ENCODE measurements at places on chromosomes 3 and 15.

GRCh38 chr3:55765906-55766701 is 279.0 kb upstream of the WNT5A start:
- no peak for DNase-seq
- H3K4me1 ChIP-seq = no peaks in the 10 kb centered on the region
- H3K36me3 ChIP-seq = no peaks in the 10 kb centered on the region
- H3K4me3 ChIP-seq = no peak overlapping the region
- no peak overlapping the region for H3K27ac ChIP-seq

GRCh38 chr3:173933113-173933512 is 535.6 kb downstream of the NLGN1 start:
- no peaks in the 10 kb centered on the region for H3K27me3 ChIP-seq
- H3K4me3 ChIP-seq = no peak overlapping the region
- DNase-seq = no peak
- no peak overlapping the region for H3K27ac ChIP-seq

- no peak overlapping the region for H3K4me3 ChIP-seq
- H3K4me1 ChIP-seq = peaks cover 23% of the 10 kb centered on the region
- no peak for DNase-seq
- H3K36me3 ChIP-seq = peaks cover 3% of the 10 kb centered on the region
Measured at GRCh38 chr15:85335193-85335942, 45.0 kb upstream of the AKAP13 start.

- peaks cover 1% of the 10 kb centered on the region for H3K4me1 ChIP-seq
- H3K27ac ChIP-seq = no peak overlapping the region
- no peaks in the 10 kb centered on the region for H3K36me3 ChIP-seq
- peaks cover 46% of the 10 kb centered on the region for H3K27me3 ChIP-seq
- no peak overlapping the region for H3K4me3 ChIP-seq
- no peak for DNase-seq
Measured at GRCh38 chr3:169153656-169154055, 509.9 kb downstream of the MECOM start.

DNA sequence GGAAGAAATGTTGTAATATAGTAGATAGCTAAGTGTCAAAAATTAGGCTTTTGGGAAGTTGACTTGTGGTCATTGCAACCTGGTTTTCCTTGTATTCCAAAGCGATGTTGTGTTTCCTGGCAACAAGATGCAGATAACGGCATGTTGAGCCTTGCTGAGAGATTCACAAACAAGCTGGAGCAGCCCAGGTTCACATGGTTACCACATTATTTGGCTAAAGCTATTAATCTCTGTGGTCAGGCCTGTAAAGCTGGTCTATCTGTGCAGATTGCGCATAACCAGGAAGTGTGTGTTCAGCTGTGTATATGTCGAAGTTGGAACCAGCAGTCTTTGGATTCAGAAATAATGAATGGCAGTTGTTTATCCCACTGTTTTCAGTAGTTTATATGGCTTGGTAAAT is 6.6 kb downstream of the TIPARP start:
- peak overlapping the region; percentile 76 for H3K4me3 ChIP-seq
- H3K27ac ChIP-seq = no peak overlapping the region
- H3K4me1 ChIP-seq = peaks cover 69% of the 10 kb centered on the region
- no peaks in the 10 kb centered on the region for H3K27me3 ChIP-seq

DNA sequence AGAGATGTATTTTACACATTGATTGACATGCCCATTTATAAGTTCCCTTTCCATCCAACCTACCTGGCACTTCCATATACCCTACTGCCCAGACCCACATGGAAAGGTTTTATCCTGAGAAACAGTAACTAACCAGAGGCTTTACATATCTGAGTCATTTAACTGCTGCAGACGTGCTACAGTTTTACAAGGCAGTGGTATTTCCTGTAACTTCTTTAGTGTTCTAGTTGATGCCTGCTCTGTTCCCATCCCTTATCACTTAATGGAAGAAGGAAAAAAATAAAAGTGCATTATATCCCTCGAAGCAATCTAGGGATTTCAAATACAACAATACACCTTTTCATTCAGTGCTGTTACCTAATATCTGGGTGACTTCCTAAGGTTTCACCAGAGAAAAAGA is 107.1 kb downstream of the TMCO5A start:
- no peak overlapping the region for H3K27ac ChIP-seq
- H3K4me1 ChIP-seq = peaks cover 2% of the 10 kb centered on the region
- no peaks in the 10 kb centered on the region for H3K27me3 ChIP-seq
- no peak for DNase-seq

DNA sequence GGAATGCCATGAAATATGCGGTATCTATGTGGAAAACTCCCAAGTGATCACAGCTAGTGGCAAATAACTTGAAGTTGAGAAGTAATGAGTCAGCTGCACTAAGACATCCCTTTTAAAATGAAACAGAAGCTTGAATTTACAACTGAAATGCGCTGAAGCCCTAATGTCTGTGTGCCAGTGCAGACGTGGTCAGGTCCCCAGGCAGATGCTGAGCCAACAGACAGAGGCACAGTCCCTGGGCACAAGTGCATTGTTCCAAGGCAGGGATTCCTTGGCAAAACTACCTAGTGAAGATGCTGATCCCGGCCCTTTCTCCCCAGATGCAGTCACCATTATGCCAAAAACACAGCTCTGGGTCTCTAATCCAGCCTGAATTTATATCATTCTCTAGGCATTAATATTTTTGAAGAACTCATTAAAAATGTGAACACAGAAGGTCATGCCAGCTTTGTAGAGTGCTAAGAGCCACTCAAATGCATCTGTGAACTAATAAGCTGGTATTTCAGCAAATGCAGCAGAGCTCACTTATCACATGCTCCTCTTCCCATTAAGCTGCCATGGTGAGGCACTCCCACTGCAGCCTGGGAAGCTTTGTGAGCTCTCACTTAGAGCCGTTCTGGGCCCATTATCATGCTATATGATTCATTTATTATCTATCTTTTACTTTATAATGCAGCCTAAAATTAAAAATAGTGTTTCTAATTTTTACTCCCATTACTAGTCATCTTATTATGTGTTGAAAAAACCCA is 200.1 kb downstream of the GABRB3 start:
- no peaks in the 10 kb centered on the region for H3K4me1 ChIP-seq
- H3K4me3 ChIP-seq = no peak overlapping the region
- H3K27me3 ChIP-seq = no peaks in the 10 kb centered on the region
- no peak overlapping the region for H3K27ac ChIP-seq
- no peak for DNase-seq

- no peaks in the 10 kb centered on the region for H3K36me3 ChIP-seq
- DNase-seq = no peak
- H3K27me3 ChIP-seq = peaks cover 44% of the 10 kb centered on the region
- peak within 1 kb of the TSS; percentile 12 for H3K4me3 ChIP-seq
Measured at GRCh38 chr15:89912674-89913396, at the start of gene ARPIN. Gene ARPIN (minus strand): TSS chr15:89912952. CDS start chr15:89912835, 117 bp downstream.

DNA sequence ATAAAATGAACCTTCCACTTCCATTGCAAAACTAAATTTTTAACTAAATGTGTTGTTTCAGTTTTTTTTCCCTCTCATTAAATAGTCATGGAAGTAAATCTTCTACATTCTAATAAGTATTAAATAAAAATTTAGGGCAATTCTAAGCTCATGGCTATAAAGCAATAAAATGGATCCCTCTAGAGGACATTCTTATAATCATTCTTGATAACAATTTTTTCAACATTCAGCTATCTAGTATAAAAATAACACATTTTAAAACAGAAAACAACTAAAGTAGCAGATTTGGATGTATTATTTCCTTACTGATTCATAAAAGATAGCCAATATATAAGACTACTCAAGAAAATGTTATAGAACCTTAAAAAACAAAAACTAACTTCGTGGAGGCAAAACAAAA is 393.1 kb downstream of the PLOD2 start:
- no peak overlapping the region for H3K4me3 ChIP-seq
- H3K4me1 ChIP-seq = no peaks in the 10 kb centered on the region
- no peak for DNase-seq
- no peaks in the 10 kb centered on the region for H3K36me3 ChIP-seq
- no peak overlapping the region for H3K27ac ChIP-seq

DNA sequence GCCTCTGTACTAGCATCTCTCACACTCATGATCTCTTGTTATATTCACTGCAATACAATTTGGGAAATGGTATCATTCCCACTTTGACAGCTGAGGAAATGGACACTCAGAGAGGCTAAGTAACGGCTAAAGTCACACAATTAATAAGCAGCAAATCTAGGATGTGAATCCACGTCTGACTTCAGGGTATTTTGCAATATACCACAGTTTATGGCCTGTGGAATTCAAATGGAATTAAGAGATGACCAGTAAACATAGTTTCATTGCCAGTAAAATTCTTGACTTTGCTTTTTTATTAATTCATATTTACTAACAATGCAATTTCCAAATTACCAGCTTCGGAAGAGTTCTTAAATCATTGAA is 61.1 kb downstream of the CCNL1 start:
- H3K27ac ChIP-seq = no peak overlapping the region
- DNase-seq = no peak
- H3K27me3 ChIP-seq = no peaks in the 10 kb centered on the region
- H3K4me3 ChIP-seq = no peak overlapping the region
- H3K36me3 ChIP-seq = no peaks in the 10 kb centered on the region

- no peak overlapping the region for H3K4me3 ChIP-seq
- H3K4me1 ChIP-seq = no peaks in the 10 kb centered on the region
- H3K27ac ChIP-seq = no peak overlapping the region
- peaks cover 11% of the 10 kb centered on the region for H3K27me3 ChIP-seq
- DNase-seq = no peak
Measured at GRCh38 chr3:149501524-149501923, 27.0 kb downstream of the TM4SF4 start.

DNA sequence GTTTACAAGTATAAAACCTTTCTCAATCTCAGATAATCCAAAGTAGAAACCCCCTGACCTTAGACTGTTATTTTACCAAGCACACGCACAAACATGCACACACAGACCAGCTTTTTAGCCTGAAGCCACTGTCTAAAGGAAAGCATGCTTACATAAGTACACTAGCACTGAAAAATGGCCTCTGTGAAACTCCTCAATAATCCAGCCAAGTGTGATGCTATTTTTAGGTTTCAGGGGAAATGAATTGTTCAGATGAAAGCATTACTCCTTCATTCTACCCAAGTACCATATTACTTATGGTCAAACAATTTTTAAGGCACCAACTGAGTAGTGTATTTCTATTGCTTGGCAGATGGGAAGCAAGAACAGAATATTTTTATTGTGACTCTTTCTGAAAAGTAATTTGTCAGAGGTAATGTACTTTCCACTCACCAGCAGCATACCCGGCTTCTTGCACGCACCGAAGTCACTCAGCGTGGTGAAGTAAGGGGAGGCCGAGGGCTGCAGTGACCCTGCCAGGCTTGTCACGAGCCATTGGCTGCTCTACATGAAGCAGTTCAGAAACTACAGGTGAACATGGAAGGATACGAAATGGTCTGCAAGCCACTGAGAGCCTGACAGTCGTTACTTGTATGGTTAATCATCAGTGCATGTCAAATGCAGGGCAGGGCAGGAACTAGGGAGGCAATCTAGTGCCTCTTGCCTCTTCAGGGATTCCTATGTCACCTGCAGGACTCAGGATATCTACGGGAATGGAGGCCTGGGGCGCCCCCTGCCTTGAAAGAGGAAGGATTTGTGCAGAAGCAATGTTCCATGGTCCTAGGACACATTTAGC is 106.7 kb downstream of the GABRB3 start:
- no peak overlapping the region for H3K4me3 ChIP-seq
- H3K27ac ChIP-seq = no peak overlapping the region

DNA sequence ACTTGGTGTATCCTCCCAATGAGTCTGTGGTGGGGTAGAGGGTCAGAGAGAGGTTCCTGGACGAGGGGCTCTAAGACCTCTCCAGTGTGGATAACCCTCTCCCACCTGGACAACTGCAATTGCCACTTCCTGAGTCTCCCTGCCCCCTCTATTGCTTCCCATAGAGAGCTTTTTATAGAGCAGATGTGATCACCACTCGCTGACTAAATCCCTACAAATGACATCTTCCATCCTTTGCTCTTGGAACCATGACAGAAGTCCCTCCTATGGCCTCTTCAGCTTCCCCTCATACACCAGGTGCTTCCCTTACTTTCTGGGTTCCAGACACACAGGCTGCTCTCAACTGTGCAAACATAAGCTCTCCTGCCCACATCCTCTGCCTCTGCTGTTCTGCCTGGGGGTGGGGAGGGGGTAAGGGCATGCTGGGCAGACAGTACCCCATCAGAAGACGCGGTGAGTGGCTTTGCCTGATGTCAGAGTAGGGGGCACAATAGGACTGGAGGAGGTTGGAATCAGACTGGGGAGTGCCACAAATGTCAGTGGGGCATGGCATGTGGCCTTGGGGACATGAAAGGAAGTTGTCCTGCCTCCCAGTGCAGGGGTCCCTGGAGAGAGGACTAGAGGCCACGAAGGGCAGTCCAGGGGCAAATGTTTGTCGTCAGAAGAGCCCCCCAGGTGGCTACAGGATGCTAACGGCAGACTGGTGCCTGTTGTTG is 15.2 kb downstream of the ITIH3 start:
- H3K4me1 ChIP-seq = peaks cover 4% of the 10 kb centered on the region
- H3K27me3 ChIP-seq = no peaks in the 10 kb centered on the region
- H3K36me3 ChIP-seq = no peaks in the 10 kb centered on the region

DNA sequence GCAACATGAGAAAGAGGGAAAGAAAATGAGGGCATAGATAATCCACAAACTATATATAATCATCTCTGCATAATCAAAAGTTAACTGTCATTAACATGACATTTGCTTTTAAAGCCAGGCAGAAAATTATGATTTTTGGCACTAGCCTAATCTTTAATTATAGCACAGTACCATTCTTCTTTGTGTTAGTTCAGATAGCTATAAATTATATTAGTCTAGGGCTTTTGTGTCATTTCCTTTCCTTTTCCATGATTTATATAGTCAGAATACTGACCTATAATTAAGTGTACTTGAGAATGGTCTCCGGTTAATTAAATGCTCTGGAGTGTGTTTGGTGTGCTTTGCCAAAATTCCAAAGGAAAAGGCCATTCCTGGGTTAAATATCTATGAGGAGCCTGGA is 441.9 kb upstream of the THRB start:
- no peaks in the 10 kb centered on the region for H3K27me3 ChIP-seq
- no peaks in the 10 kb centered on the region for H3K36me3 ChIP-seq
- no peak overlapping the region for H3K27ac ChIP-seq
- DNase-seq = no peak
- no peak overlapping the region for H3K4me3 ChIP-seq
- no peaks in the 10 kb centered on the region for H3K4me1 ChIP-seq

DNA sequence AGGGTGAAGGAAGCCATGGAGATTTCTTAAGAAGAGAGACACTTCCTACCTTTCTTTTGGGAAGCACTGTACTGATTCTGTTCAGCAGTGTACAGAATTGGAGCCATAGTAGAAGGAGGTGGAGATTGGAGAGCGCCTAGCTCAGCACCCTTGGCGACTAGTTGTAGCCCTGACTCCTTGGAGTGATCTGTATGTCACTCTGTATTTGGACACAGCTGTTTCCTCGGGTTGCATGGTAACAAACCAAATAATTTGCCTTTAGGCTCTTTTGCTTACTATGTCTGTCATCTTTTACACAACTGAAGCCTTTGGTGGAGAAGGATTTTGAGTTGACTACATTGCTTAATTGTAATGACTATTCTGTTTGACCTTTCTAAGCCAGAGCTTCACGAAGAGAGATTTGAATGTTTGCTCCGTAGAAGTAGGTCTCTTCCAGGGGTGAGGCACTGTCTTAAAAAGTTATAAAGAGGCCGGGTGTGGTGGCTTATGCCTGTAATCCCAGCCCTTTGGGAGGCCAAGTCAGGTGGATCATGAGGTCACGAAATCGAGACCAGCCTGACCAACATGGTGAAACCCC is 77.1 kb downstream of the AKAP13 start:
- no peak for DNase-seq
- peaks cover 7% of the 10 kb centered on the region for H3K36me3 ChIP-seq
- H3K4me3 ChIP-seq = no peak overlapping the region
